ENCODE measurements at places on chromosomes 6 and 20.

DNA sequence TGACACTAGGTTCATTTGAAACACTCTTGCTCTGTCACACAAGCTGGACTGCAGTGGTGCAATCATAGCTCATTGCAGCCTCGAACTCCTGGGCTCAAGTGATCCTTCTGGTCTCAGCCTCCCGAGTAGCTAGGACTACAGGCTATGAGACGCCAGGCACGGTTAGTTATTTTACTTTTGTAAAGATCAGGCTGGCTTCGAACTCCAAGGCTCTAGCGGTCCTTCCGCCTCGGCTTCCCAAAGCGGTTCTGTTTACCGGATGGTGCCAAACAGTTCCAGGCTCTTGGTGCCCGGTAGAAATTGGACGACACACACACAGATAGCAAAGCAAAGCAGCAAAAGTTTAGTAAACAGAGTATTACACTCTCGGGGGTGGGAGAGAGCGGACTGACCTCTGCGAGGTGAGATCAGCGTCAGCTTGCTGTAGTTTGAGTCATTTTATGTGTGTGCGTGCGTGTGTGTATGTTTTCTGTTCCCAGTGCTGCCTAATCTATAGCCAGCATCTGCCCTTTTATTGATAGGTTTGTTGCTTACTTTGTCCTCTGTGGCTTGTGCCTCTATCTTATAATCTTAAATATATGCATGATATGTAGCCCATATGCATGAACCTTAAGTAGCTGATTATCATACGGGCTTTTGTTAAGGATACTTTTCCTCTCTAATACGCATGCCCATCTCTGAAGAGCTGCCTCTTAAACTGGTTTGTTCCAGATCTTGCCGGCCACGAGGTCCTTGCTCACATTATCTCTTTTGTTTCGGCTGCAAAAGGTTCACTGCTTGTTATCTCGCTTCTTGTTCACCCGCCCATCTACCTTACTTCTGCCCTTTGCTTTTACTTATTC, 75.2 kb downstream of the OR2B2 start:
- peak; percentile 83 for DNase-seq

DNA sequence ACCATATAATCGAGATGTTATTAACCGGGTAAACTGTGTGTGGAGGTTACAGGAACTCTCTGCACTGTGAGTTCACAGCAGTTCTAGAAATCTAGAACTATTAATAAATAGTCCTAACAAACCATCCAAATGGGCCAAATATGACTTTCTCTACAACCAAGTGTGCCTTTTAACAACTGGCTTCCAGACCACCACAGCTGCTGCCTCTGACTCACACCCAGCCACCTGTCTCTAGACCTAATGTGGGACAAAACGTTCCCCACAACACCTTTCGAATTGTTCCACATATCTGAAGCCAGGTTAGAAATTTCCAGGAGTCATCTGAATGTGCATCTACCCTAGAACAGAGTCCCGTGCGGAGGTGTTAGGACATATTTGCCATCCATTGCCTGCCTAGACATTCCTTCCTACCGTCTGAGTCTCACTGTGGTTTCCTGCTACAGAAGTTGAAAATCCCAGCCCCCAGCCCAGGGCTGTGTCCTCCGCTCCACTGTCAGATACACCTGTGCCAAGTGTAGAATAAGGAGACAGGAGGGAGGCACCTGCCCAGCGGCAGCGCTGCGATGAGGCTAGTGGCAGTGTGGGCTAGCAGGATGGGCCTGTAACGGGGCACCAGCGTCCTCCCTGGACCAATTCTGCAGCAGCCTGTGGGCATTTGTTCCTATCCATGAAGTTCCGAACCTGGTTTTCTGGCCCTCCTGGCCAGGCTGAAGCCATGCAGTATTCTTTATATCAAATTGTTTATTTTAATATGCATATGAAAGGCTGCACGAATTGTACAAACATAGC, 28.5 kb upstream of the MAP3K4 start:
- no peak for DNase-seq

DNA sequence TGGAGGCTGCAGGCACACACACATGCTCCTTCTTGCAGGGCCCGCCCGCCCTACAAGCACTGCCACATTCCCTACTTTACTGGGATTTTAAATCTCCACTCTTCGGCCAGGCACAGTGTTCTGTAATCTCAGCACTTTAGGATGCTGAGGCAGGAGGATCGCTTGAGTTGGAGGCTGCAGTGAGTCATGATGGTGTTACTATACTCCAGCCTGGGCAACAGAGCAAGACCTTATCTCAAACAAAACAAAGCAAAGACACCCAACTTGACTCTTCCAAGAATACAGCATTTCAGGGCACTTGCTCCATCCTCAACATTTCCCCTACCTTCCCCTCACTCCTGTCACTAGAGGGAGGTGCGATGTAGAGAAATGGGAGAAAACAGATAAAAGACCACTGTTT, 194.0 kb downstream of the MYLK4 start:
- no peak for DNase-seq

GRCh38 chr6:41642090-41642959, 4.1 kb downstream of the MDFI start:
- no peak for DNase-seq

GRCh38 chr6:17193106-17193775, 87.9 kb upstream of the RBM24 start:
- DNase-seq, result no peak

GRCh38 chr6:107866606-107867301, 42.6 kb upstream of the SCML4 start:
- no peak for DNase-seq

- no peak for DNase-seq
Measured at GRCh38 chr6:127288705-127289104, 22.0 kb downstream of the RNF146 start.

DNA sequence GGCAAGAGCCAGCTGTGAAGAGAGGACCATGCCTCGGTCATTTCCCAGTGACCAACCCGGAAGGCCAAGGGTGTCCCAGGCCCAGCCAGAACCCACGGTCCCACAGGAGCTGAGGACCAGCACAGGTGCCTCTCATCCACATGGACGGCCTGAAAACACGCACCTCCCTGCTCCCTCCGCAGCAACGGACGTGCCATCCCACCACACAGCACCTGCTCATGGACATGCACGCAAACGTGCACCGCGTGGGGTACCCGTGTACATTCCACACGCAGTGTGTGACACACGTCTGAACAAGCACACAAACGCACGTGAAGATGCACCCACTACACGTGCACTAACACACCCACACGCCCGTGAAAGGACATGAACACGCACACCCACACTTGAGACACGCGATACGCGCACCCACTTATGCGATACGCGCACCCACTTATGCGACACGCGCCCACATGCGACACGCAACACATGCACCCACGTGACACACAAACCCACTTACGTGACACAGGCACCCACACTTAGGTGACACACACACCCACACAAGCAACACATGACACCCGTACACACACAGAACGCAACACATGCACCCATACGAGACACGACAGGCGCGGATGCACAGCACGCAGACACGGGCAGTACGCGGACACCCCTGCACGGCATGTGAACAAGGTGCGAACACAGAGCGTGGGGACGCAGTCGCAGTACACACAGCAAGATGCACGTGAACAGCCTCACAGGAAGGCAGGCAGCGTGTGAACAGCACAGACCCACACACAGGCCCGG, 30.1 kb downstream of the LAMA5 start:
- DNase-seq, result no peak

DNA sequence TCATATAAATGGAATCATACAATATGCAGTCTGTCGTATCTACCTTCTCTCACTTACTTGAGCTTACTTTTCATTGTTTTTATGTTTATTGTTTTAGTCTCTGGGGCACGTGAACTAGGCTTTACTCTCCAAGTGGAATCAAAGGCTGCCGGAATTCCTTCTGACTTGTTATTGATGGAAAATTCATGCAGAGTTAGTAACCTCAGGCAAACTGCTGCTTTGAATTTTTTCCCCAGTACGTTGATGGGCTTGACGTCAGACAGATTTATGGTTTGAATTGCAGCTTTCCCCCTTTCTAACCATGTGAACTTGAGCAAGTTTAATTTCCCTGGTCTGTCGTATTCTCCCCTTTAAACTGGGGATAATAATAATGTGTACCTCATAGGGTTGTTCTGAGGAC, 68.6 kb downstream of the ZDHHC14 start:
- DNase-seq, result no peak

DNA sequence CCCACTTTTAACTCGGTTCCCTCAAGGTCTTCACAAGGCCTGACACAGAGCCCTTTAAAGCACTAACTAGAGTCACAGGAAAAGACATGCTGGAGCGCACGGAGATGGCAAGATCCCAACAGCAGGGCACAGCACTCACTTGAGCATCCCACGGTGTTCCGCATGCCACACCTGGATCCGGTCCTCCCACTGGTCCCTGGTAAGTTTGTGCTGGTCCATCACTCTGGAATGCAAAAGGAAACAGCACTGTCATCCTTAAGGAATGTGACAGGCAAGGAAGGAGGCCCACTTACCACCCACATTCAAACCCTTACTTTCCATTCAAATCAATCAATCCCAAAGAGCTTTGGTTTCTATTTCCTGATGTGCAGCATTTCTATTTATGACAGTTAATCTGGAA, 34.7 kb downstream of the EZR start:
- no peak for DNase-seq

DNA sequence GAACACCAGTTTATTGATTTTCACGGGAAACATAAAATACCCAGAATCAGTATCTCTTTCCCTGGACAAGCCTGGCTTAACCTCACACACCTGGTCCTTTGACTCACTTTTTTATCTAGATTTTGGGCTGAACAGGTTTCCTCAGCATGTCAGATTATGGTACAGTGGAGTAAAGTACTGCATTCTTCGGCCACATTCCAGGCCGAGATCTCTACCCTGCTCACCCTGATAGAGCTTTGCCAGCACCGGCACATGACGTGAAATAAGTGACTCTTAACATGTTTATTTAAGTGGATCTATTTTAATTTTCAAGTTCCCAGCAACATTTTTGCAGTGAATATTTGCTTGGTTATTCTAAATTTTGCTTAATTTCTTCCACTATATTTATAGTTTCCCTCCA, 79.0 kb upstream of the POPDC3 start:
- no peak for DNase-seq

DNA sequence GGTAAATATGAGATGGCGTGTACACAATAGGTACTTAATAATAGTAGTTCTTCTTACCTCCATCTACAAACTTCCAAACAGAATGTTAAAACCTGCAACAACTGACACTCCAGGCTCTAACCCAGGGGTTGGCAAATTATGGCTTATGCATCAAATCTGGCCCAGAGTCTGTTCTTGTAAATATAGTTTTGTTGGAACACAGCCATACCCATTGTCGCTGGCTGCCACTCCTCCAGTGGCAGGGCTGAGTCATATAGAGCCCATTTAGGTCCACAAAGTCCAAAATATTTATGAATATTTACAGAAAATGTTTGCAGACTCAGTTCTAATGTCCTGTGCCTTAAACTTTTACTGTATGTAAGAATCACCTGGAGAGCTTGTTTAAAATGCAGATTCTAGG, 69.9 kb upstream of the BTBD3 start:
- DNase-seq, result no peak

- DNase-seq, result no peak
Measured at GRCh38 chr20:63696306-63696627, 185 bp upstream of the TNFRSF6B start.

GRCh38 chr6:124520514-124520913, 441.7 kb upstream of the RNF217 start:
- no peak for DNase-seq

DNA sequence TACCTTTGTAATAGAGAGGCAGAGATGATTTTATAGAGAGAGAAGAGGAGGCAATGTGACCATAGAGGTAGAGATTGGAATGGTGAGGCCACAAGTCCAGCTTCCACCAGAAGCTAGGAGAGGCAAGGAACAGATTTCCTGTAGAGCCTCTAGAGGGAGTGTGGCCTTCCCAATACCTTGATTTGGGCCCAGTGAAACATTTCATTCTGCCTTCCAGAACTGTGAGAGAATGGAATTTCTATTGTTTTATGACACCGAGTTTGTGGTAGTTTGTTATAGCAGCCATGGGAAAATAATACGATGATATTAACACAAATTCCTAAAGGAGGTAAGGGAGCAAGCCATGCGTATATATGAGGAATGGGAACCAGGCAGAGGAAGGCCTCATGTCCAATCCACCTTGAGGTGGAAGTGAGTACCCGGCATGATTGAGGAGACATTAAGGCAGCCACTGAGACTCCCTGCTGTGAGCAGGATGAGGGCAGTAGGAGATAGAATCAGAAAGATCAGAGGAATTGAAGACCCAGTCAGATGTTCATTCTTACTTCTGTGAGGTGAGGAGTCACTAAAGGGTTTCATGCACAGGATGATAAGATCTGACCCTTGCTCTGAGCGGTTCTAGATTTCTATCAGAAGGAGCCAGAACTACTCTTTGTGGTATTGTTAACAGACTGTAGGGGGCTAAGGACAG, 636.3 kb upstream of the IMPG1 start:
- no peak for DNase-seq

DNA sequence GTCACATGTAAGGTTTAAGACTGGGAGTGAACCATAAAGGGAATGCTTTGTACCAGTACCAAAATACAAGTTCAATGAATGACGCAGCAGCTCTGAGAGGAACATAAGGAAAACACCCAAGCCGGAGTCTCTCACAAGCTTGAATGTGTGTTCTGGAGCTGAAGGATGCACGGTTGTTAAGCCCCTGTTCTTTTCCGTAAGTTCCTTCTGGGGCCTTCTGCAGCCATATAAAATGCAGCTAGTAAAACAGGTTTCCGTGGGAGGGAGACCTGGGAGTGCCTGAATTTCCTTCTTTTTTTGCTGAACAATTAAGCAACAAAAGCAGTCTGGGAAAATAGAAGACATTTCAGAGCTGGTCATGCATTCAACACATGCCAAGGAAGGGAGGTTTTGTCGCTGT, 73.2 kb upstream of the JAG1 start:
- DNase-seq, result no peak

GRCh38 chr20:10954137-10954840, 280.5 kb upstream of the JAG1 start:
- no peak for DNase-seq

GRCh38 chr6:144471986-144472385, 186.9 kb downstream of the UTRN start:
- no peak for DNase-seq

Measured in WERI-Rb-1 (cell line).